C1 segment of cervical spinal cord (tissue), 14 donors: ENCODE measurements at places on chromosomes 2 and 18.

- DNase-seq, result no peak
These were observed 213.1 kb downstream of the MYO3B start for GRCh38 chr2:170391018-170391417.

- no peak for DNase-seq
These were observed 6.8 kb downstream of the COLEC11 start for GRCh38 chr2:3601561-3602271.

GRCh38 chr2:145431181-145431951, 911.4 kb upstream of the ZEB2 start:
- no peak for DNase-seq

- no peak for DNase-seq
These were observed 2136.2 kb upstream of the CELF4 start for GRCh38 chr18:39701839-39702238.

GRCh38 chr2:224893848-224894247, 148.4 kb downstream of the DOCK10 start:
- DNase-seq, result no peak

DNA sequence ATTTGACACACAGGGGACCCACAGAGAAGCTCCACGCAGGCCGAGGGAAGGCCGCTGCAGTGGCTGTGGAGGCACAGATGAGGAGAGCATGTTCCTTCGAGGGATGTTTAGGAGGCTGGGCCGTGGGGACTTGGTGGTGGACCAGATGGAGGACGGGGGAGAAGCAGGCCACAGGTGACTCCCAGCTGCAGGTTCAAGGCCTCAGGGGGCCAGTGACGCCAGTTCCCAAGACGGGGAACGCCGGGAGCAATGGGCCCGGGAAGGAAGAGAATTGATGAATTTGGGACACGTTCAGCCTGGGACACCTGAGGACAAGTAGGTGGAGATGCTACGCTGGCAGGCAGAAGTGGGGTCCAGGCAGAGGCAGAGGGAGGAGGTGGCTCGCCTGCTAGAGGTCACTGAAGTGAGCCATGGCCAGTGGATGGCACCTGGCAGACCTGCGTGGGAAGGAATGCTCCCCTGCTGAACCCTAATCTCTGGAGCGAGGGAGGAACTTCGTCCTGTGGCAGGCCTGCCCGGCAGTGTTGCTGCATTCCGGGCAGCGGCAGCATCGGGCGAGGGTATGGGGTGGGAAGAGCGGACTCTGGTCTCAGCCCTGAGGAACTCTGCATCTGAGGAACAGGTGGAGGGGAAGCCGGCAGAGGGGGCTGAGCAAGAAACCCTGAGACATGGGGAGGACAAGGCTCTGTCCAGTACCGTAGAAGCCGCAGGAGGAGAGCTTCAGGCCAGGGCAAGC, 25.2 kb upstream of the HPCAL1 start:
- DNase-seq, result no peak

- DNase-seq, result no peak
These were observed 139.8 kb downstream of the ZFP36L2 start for GRCh38 chr2:43086451-43087221.

DNA sequence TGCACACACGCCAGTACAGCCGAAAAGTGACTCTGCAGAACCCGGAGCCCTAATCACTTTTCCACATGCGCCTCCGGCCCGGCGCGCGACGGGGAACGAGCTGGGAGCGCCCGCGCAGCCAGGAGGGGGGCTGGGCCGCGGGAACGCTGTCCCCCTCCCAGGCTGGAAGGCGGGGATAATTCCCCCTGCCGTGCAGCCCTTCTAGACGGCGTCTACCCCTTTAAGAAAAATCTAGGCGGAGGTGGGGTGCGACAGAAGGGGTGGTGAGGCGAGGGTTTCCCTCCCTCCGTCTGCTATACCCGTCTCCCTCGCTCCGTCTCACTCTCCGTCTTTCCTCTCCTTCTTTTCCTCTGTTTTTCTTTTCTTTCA, 2.4 kb downstream of the CYP26B1 start:
- DNase-seq, result no peak

DNA sequence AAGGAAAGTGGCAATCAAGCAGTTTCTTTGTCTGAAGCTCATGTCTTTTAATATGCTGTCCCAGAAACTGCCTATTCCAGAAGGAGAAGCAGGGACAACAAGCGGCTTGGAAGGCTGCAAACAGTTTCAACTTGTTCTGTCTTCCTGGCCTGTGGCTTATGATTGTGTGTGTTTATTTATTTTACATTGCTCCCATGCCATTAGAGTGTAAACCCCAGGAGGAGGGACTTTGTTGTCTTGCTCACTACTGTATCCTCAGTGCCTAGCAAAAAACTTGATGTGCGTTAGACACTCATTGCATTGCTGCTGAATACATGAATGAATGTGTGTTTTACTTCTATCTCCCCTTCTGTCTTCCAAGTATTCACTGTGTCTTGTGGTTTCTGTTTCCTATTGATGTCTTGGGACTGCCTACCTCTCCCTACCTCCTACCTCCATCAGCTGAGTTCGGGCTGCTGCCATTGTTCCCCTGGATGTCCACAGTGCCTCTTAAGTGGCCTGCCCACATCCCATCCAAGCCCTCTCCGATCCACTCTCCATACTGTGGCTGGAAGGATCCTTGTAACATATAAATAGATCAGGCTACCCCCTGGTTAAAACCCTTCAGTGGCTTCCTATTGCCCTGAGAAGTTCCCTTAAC, 261.4 kb downstream of the DYSF start:
- no peak for DNase-seq

GRCh38 chr2:144156736-144157640, 362.9 kb downstream of the ZEB2 start:
- no peak for DNase-seq

GRCh38 chr18:56146565-56146964, 491.8 kb downstream of the TXNL1 start:
- DNase-seq, result no peak

- no peak for DNase-seq
These were observed 933 bp upstream of the ADNP2 start for GRCh38 chr18:80108121-80108536.

GRCh38 chr2:28716265-28716865, 35.3 kb upstream of the PPP1CB start:
- DNase-seq, result no peak

DNA sequence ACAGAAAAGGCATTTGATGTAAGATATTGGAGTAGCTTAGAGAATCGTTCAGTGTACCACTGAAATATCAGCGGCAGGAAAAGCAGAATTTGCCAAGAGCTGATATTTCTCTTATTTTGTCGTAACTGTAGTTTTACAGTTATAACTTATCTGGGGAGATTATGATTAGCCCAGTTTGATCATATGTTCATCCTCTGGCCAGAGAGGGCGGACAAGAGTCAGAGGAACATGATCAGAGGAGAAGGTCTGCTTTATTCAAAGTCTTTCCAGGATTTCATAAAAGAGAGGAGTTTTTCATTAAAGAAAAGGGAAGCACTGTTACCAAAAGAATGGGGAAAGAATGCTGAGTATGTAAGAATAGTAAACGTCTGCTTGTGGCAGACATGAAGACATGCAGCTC, 1655.6 kb downstream of the DPP10 start:
- DNase-seq, result no peak

GRCh38 chr2:216202626-216203250, 93.6 kb downstream of the XRCC5 start:
- DNase-seq, result no peak

DNA sequence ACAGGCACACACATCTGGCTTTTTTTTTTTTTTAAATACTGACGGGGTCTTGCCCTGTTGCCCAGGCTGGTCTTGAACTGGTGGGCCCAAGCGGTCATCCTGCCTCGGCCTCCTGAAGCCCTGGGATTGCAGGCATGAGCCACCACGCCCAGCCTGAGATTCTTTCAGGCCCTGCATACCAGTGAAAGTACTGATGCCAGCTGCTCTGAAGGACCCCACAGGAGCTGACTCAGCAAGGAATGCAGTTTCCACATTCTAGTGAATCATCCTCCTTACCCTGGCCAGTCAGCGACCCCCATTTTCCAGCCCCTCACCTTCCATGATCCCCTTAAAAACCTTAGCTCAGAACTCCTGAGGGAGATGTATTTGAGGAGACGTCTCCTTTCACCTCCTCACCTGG, 5.8 kb upstream of the DTYMK start:
- DNase-seq, result no peak

- DNase-seq, result no peak
These were observed 323.4 kb upstream of the UBE2E3 start for GRCh38 chr2:180657054-180657453.

DNA sequence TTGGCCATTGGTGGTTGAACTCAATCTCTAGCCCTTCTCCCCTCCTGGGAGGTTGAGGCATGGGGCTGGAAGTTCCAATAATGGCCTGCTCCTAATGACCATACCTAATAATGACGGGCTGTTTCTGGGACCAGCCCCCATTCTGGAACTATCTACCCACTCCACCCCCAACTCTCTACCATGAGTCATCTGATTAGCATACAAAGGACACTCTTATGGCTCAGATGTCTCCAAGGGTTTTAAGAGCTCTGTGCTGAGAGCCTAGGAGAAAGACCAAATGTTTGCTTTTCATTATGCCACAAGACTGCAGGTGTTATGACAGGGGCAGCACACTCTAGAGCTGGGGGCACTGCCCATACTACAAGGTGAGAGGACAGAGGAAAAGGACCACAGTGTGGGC, 137.0 kb upstream of the NCKAP5 start:
- DNase-seq, result no peak

DNA sequence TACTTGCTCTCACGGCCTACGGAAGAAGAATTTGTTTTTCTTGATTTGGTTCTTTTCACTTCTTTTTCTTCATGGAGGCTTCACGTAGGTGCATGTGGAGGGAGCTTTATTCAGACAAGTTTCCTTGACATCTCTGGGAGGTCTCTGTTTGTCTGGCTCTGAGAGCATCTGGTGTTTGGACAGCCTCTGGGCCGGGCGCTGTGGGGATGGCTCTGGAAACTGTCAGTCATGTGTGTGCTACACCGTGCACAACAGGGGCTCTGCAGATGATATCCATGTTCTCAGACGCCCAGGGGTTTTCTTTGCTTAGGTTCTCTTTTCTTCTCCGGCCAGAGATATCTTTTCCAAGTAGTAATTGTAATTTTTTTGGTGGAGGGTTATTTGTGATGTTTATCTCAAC, 130.7 kb downstream of the SH3RF3 start:
- no peak for DNase-seq

- DNase-seq, result no peak
These were observed 6.2 kb upstream of the DNAJB2 start for GRCh38 chr2:219272995-219273394.

DNA sequence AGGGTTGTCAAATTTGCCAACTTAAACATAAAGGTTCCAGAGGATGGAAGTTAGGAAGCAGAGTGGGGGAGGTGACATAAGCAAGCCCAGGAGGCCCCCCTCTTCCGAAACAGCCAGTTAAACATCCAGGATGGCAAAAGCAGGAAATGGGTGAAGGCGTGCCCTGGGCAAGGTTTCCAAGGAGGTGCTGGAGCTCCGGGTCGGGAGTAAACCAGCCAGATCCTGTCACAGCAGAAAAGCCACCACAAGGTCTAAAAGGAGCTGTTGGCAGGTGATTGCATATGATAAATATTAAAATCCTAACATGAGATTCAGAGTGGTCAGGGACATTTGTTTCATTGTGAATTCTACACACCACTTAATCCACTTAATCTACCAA, 572.2 kb upstream of the SALL3 start:
- DNase-seq, result no peak

DNA sequence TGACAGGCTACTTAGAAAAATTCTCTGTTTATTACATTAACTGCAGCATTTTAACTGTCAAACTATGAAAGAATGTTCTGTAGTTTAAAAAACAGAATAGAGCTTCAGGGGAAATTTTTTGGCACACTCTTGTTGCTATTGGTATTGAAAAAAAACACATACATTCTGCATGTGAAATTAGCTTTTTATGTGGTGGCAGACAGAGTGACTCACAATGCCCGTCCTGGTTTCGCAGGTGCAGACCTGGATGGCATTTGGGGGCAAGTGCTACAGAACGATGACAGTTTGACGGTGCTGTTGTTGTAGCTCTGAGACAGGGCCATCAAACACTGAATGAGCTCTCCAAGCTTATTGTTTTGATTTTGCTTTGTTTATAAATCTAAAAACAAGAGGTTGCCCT, 105.0 kb upstream of the MAP3K20 start:
- DNase-seq, result no peak

DNA sequence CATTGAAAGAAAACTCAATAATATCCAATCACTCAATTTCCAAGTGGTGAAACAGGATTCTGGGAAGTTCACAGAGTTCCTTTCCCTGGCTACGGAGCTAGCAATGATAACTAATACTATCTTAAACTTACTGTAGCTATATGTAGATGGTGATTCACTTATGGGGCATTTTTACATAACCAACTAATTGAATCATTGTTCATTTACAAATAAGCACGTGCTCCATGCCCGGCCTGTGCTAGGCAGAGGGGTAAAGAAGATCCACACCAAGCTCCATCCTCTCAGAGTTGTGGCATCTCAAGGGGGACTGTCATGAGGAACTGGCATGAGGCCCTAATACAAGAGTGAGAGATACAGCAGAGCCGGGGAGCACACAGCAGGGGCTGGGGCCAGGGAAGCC, 176.3 kb downstream of the ANKRD30B start:
- DNase-seq, result no peak

GRCh38 chr2:237739101-237739500, 59.5 kb upstream of the RBM44 start:
- DNase-seq, result no peak

GRCh38 chr18:48949050-48949605, 1.6 kb downstream of the SMAD7 start:
- no peak for DNase-seq

DNA sequence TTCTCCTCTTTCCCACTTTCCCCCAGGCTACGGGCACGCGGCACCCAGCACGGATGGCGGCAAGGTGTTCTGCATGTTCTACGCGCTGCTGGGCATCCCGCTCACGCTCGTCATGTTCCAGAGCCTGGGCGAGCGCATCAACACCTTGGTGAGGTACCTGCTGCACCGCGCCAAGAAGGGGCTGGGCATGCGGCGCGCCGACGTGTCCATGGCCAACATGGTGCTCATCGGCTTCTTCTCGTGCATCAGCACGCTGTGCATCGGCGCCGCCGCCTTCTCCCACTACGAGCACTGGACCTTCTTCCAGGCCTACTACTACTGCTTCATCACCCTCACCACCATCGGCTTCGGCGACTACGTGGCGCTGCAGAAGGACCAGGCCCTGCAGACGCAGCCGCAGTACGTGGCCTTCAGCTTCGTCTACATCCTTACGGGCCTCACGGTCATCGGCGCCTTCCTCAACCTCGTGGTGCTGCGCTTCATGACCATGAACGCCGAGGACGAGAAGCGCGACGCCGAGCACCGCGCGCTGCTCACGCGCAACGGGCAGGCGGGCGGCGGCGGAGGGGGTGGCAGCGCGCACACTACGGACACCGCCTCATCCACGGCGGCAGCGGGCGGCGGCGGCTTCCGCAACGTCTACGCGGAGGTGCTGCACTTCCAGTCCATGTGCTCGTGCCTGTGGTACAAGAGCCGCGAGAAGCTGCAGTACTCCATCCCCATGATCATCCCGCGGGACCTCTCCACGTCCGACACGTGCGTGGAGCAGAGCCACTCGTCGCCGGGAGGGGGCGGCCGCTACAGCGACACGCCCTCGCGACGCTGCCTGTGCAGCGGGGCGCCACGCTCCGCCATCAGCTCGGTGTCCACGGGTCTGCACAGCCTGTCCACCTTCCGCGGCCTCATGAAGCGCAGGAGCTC, 35.4 kb downstream of the KCNK3 start:
- no peak for DNase-seq
